ENCODE measurements at places on chromosomes 5 and 9.

DNA sequence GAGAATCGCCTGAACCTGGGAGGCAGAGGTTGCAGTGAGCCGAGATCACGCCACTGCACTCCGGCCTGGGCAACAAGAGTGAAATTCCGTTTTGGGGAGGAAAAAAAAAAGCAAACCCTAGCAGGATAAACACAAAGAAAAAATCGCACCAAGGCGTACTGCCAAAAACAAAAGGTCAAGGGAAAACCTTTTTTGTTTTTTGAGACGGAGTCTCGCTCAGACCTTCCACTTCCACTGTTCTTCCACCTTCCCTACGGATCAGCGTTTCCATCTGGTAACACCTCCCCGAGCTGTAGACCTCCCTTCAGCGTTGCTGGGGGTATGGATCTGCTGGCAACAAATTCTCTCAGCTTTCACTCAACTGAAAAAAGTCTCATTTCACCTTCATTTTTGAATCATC, 20.1 kb upstream of the FCN2 start:
- no peak for DNase-seq

DNA sequence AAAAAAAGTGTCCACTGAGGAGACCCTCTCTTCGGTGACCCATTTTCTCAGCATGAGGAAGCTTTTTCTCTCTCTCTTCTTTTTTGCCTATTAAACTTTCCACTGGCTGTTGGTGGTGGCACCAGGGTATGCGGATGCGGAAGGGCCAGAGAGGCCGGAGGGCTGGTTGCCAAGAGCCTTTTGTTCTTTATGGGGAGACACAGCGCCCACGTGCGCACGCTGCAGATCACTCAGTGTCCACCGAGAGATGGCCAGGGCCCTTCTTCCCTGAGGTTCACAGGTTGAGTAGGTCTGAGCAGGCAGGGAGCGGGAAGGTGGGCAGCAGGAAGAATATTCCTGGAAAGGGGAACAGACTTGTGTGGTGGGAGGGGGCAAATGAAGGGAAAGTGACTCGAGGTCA, 69.1 kb downstream of the STK10 start:
- DNase-seq: no peak

DNA sequence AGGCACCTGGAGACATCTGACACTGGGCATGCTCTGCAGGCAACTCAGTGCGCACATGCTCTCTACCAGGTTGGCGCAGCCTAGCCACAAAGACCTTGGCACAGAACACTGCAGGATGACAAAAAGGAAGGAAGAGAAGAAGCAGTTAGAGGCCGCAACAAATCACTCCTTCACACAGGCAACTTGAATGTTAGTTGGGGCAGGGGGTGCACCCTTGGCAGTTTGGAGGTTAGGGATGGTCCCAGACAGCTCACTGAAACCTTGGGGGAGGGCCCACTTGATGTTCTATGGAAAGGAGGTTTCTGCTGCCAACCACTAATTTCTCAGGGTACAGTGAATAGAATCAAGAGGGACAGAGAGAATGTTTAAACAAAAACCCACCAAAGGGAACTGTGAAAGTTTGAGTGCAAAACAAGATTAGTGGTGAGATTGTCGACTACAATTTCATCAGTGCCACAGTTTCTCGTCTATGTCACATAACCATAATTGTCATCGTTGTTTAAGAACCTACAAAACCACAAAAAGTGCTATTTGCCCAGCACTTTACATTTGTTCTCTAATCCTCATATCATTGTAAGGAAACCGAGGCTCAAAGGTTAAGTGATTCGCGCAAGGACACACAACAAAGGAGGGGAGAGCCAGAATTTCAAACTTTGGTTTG, 48.7 kb downstream of the FBXW11 start:
- DNase-seq: no peak

- DNase-seq: no peak
These were observed 58.4 kb downstream of the UGCG start for GRCh38 chr9:111955048-111955447.

DNA sequence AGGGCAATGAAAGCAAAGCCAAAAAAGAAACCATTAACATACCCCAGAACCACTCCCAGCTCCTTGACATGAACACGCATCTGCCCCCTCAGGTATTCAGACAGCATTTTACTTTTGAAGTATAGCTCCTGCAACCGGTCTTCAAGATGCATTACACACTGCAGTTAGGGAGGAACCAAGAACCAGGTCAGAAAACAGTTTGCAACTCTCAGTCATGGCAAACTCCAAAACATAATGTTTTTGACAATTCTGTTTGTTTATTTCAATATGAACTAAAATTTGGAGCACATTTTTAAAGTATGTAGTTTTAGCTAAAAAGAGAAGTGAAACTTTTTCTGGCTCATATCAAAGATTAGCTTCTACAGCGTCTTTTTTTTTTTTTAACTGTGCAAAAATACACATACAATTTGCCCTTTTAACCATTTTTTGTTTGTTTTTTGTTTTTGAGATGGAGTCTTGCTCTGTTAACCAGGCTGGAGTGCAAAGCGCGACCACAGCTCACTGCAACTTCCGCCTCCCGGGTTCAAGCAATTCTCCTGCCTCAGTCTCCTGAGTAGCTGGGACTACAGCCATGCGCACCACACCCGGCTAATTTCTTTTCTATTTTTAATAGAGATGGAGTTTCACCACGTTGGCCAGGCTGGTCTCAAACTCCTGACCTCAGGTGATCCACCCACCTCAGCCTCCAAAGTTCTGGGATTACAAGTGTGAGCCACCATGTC, 12.2 kb upstream of the RAPGEF6 start:
- DNase-seq: no peak

DNA sequence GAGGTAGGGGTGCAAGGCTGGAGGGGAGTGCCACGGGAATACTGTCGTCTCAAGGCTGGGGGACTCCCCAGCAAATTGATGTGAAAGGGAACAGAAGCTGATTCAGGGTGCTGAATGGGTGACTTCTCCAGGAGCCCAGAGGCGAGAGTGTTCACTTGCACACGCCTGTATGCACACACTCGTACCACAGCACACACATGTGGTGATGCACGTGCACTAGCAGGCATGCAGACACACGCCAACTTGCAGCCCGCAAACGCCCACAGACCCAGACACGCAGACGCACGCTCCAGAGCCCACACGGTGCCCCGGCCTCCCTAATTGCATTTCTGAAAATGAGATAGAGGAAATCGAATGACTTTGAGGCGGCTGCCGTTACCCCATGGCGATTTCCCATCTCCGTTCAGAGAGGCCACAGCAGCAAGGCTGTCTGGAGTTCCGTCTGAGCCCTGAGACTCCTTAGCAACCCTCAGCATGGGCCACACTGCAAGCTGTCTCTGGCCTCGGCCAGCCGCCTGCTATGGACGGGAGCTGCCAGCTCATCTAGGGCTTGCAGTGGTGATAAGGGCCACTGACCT, 9.1 kb upstream of the ADAMTS2 start:
- no peak for DNase-seq

DNA sequence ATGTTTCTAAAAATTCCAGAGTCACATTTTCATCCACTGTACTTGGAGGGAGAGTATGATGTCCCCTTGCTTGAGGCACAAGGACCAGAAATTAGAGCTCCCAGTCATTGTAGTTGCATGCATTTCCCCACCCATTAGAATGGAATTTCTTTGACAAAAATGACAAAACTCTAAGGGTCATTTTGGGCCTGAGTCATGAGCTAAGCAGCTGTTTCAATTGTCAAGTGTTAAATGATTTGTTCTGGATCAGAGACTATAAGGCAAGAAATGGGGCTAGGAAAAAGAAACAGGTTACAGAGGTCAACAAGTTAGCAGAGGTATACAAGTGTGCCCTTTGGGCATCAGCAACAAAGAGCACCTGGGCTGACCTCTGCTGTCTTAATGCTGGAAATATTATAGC, 131.2 kb upstream of the IQGAP2 start:
- DNase-seq: no peak

DNA sequence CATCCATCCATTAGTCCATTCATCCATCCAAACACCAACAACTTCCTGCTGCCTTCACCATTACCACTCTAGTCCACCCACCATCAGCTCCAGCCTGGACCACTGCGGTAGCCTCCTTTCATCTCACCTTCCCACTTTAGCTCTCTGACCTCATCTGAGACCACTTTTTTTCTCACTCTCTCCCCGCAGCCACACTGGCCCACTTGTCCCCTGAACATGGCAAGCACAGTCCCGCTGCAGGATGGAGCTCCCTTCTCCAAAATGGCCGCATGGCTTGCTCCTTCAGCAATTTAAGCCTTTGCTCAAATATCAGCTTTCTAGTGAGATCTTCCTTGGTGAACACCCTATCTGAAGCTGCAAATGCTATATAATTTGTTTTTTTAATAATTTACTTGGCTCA, 11.1 kb downstream of the CSF1R start:
- DNase-seq: no peak

DNA sequence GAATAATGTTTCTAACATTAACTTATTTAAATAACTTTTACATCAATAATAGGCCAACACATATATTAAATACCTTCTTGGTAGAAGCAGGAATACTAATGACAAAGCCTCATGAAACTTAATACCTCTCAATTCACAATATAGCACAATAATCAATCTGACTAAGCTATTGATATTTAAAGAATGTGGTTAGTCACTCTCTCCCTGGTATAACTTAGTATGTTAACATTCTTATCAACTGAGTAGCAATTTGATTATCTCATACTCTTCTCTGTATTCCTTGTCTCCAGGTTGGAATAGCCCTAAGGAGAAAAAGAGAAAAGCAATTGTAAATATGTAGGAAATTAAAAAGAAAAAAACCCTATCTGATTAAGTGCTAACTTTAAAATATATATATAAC, 4.9 kb upstream of the PGGT1B start:
- no peak for DNase-seq

DNA sequence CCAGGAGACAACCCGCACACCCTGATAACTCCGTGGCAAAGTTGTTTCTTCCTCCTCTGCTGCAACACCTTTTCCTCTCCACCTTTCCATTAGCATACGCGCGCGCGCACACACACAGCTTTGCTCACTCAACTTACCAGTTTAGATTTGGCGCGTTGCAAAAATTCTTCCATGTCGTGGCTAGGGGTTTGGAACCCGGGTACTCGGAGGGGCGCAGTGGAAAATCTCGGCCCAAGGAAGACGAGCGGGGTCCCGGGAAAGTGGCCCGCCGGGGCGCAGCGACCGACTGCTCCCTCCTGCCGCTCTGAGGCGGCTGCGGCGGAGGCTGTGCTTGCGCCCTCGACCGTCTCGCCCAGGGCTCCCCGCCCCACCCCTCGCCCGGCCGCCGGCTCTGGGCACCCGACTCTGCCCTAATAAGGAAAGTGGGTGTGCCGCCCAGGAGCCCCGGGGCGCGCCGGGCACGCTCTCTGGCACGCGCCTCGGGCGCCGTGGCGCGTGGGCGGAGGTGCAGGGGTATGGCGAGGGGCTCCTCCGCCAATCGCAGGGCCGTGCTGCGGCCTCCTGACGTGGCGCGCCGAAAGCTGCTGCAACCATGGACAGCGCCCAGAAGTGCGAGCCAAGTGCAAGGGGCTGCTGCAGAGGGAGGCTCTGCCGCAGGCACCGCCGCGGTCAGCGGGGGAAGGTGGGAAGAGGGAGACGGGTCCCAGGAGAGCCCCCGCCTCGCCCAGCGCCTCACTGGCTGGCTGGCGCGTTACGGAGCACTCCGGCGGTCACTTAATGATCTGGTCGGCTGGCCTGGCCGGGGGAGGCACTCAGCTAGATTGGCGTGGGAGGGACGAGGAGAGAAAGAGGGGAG, at the start of gene PRUNE2:
Gene PRUNE2, minus strand, starts transcription at position 324 of the 856 bp plus-strand sequence. Its CDS starts 151 bp downstream, at position 173.
- no peak for DNase-seq

DNA sequence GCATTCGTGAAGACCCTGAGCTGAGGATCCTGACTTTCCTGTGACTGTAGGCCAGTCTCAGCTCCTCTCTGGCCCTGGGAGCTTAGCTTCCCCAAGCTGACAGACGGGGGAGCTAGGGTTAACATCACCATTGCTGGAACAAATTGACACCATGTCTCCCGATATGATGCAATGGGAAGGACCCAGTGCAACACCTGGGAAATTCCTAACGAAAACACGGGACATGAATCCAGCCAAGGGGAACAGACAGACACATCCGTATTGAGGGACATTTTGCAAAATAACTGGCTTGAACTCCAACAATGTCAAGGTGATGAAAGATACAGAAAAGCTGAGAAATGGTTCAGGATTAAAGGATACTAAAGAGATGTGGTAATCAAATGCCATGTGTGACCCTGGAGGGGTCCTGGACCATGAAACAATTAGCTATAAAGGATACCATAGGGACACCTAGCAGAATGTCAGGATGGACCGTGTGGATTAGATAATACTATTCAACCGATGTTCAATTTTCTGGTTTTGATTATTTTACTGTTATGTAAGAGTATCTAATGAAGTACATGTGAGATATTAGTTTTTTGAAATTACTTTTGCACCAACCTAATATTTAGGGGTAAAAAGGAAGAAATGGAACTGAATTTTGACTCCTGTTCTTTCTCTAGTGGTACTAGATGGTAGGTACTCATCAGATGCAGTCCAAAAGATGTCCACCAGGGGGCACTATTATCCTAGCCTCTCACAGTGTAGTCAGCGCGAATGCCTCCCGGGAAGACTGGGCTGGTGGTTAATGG, 52.7 kb downstream of the NDST1 start:
- DNase-seq: peak; percentile 43

GRCh38 chr5:80644900-80645299, 9.6 kb upstream of the MSH3 start:
- DNase-seq: no peak

- DNase-seq: no peak
These were observed 496.7 kb downstream of the ENC1 start for GRCh38 chr5:74143721-74144330.

DNA sequence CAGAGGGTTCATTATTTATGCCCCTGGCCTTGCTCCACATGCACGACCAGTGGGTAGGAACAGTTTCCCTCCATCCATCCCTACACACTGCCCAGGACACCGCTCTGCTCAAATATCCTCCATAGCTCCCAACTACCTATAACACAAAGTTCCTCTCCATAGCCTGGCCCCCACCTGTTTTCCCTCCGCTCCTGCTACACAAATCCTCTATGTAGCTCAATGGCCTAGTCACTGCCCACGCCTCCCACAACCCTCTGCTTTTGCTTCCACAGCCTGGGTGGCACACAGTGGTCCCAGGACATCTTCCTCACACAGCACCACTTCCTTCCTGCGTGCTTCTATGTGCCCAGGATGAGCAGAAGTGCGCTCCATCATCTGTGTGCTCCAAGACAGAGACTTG, 20.4 kb downstream of the REXO4 start:
- DNase-seq: no peak

GRCh38 chr9:120099065-120099464, 480.9 kb downstream of the CDK5RAP2 start:
- no peak for DNase-seq

- no peak for DNase-seq
These were observed 181.2 kb downstream of the PIK3R1 start for GRCh38 chr5:68396722-68397121.

- DNase-seq: no peak
These were observed 9.0 kb downstream of the CREBRF start for GRCh38 chr5:173065155-173065554.

DNA sequence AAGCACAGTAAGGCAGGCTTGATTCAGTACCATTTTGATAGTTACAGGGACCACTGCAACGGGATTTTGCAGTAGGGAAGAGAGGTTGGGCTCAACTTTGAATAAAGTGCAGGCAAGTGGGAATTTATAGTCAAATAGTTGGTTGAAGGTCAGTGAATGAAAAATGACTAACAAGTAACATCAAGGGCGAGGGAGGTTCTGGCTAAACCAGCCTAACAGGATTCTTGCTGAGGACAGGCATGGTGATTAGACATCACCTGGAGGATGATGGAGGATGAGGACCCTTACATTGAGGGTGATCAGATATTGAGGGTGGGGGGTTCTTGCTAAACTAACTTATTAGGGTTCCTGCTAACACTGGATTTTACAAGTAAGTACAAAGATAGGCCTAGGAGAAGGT, 66.1 kb upstream of the SMC5 start:
- DNase-seq: no peak

- DNase-seq: no peak
These were observed 47.7 kb downstream of the SH3RF2 start for GRCh38 chr5:145984072-145984471.
